ENCODE measurements at places on chromosomes 5 and 9. TPM values are rescaled to one million over a fixed set of nuclear protein-coding genes. Genes with fewer than 3 reads are reported as not detected.

DNA sequence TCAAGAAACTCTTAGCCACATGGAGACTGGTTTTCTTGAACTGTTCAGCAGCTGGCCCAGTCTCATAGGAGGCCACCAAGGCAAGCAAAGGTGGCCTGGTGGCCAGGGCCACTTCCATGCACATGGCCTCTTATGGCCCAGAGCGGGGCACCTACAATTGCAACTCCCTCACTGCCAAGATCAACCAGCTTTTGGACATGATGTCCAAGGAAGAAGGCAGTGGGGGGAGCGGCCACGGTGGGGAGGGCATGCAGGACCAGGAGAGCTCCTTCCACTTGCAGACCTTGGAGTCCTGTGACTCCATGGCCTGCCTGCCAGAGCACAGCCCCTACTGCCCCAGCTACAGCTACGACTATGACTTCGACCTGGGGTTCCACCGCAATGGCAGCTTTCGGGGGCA is 398.9 kb upstream of the PTPRD start:
- no peak overlapping the region for H3K4me3 ChIP-seq
- no peak overlapping the region for H3K27ac ChIP-seq
- H3K4me1 ChIP-seq = no peaks in the 10 kb centered on the region
- DNase-seq = no peak

DNA sequence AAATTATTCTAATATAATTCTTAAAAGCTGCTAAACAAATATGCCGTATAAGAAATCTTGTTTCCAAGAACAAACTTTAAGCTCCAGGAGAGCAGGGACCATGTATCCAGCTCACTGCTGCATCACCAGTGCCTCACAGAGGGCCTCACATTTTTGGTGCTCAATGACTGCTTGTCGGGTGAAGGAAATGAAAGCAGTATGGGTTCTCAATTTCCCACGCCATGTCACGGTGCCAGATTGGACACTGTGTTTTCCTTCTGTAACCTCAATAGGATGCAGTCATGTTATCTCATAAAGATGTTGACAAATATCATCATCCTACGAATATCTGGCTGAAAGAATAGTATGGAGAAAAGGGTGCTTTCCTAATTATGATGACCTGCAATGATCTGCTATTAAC is 64.7 kb downstream of the POU5F2 start:
- H3K4me1 ChIP-seq = peaks cover 5% of the 10 kb centered on the region
- no peaks in the 10 kb centered on the region for H3K36me3 ChIP-seq
- no peak for DNase-seq
- no peak overlapping the region for H3K27ac ChIP-seq
- no peaks in the 10 kb centered on the region for H3K27me3 ChIP-seq

DNA sequence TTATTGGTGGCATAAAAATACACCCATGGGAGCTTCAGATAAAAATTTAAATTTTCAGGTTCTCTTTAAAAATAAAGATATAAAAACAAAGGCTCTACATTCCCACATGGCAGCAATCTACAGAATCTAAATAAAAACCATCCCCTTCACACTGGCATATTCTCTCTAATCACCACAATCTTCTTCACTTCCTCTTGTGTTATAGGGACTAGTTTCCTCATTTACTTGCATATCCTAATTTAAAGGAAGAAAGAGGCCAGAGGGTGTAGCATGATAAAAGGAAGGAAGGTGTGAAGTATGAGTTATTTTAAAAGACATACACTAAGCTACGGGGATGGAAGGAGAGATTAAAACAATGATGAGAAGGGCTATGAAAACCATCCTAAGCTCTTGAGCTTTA is 390.5 kb downstream of the ZNF608 start:
- no peaks in the 10 kb centered on the region for H3K27me3 ChIP-seq
- H3K4me3 ChIP-seq = no peak overlapping the region
- H3K27ac ChIP-seq = no peak overlapping the region
- no peak for DNase-seq

- no peak overlapping the region for H3K27ac ChIP-seq
- H3K4me3 ChIP-seq = no peak overlapping the region
- no peaks in the 10 kb centered on the region for H3K27me3 ChIP-seq
- DNase-seq = no peak
- no peaks in the 10 kb centered on the region for H3K4me1 ChIP-seq
- H3K36me3 ChIP-seq = no peaks in the 10 kb centered on the region
These were observed 29.7 kb upstream of the PPP2CA start for GRCh38 chr5:134255418-134256150.

DNA sequence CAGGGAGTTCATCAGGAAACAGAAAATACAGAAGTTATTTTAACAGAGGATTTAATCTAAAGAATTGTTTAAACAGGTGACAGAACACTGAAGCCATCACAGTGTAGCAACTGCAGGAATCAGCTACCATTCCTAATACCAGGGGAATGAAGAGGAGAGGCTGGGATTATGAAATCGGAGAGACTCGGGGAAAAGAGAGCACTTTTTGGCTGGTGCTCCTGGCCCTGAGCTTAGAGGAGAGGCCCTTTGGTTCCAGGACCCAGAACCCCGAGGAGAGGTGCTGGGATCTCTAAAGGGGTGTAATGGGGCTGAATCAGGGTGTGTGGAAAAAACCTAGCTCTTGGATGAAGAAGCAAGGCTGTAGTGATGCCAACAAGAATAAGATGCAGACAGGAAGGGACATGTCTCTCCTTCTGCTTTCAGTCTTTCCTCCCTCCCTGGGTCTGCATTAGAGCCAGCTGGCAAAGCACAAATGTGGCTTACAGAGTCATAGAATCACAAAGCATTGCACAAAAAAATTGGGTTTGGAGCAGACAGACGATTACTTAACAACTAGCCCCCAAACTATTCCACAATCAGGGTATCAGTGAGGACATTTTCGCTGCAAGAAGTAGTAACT is 11.6 kb upstream of the SFXN1 start:
- H3K4me1 ChIP-seq = no peaks in the 10 kb centered on the region
- no peak overlapping the region for H3K4me3 ChIP-seq
- DNase-seq = no peak
- no peaks in the 10 kb centered on the region for H3K36me3 ChIP-seq
- H3K27me3 ChIP-seq = no peaks in the 10 kb centered on the region

DNA sequence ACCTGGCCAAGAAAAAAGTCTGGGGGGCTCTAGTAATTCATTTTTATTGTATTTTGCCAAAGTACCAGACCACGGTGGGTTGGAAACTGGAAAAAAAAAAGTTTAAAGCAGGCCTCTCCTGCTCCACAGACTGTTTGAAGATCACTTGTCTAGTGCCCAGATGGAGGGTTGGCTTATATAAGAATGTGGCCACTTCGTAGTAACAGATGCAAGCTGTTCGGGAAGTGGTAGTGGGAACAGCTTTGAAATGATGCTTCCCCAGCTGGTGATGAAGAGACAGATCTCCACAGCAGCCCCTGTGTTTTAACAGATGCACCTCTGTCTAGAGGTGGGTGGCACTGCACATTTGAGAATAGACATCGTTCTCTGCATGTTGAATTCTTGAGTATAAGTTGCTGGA is 54.3 kb upstream of the DMRT3 start:
- H3K4me1 ChIP-seq = no peaks in the 10 kb centered on the region
- H3K36me3 ChIP-seq = no peaks in the 10 kb centered on the region
- no peak overlapping the region for H3K27ac ChIP-seq

- no peak overlapping the region for H3K27ac ChIP-seq
- no peaks in the 10 kb centered on the region for H3K36me3 ChIP-seq
- no peaks in the 10 kb centered on the region for H3K27me3 ChIP-seq
- no peak for DNase-seq
- no peak overlapping the region for H3K4me3 ChIP-seq
These were observed 58.1 kb downstream of the OXCT1 start for GRCh38 chr5:41812156-41812555.

- H3K27me3 ChIP-seq = no peaks in the 10 kb centered on the region
- DNase-seq = no peak
- peaks cover 2% of the 10 kb centered on the region for H3K4me1 ChIP-seq
- no peak overlapping the region for H3K27ac ChIP-seq
- H3K4me3 ChIP-seq = no peak overlapping the region
These were observed 301.3 kb upstream of the IRX4 start for GRCh38 chr5:2184026-2184366.

DNA sequence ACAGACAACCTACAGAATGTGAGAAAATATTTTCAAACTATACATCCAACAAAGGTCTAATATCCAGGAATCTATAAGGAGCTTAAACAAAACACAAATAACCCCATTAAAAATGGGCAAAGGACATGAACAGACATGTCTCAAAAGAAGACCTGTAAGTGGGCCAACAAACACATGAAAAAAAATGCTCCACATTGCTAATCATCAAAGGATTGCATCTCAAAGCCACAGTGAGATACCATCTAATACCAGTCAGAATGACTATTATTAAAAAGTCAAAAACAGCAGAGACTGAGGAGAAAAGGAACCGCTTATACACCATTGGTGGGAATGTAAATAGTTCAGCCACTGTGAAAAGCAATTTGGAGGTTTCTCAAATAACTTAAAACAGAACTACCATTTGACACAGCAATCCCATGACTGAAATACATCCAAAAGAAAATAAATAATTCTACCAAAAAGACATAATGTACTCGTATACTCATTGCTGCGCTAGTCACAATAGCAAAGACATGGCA is 39.1 kb upstream of the C5orf63 start:
- H3K4me3 ChIP-seq = no peak overlapping the region
- no peaks in the 10 kb centered on the region for H3K27me3 ChIP-seq
- no peaks in the 10 kb centered on the region for H3K36me3 ChIP-seq
- no peak for DNase-seq

GRCh38 chr9:90846770-90847419 is 45.3 kb downstream of the SYK start:
- no peaks in the 10 kb centered on the region for H3K4me1 ChIP-seq
- DNase-seq = no peak
- no peaks in the 10 kb centered on the region for H3K27me3 ChIP-seq
- H3K27ac ChIP-seq = no peak overlapping the region

DNA sequence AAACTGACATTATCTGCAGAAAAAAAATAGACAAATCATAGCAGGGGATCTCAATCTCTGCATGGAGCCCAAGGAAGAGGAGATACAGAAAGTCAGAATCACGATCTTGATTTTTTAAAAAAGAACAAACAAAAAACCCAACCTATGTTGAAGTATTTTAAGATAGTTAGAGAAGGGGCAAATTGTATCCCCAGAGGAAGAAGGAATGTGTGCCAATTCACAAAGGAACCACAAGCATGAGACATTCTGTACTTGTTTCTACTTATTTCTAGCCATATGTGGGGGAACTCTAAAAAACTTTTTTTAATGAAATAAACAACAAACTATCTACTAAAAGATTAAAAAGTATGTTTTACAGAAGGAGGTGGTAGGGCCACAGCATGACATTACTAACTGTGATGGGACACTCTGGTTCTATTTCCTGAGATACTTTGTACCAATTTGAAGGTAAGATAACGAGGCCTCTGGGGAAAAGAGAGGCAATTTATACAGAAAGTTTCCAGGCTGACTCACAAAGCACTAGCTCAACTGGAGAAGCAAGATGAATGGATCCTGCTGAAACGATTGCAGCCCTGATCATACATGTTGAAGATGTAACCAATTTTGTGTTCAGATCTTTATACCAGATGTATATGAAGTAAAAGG is 22.5 kb downstream of the RANBP3L start:
- H3K36me3 ChIP-seq = no peaks in the 10 kb centered on the region
- DNase-seq = no peak
- H3K27me3 ChIP-seq = no peaks in the 10 kb centered on the region
- peaks cover 4% of the 10 kb centered on the region for H3K4me1 ChIP-seq
- no peak overlapping the region for H3K4me3 ChIP-seq

- H3K27me3 ChIP-seq = no peaks in the 10 kb centered on the region
- no peaks in the 10 kb centered on the region for H3K4me1 ChIP-seq
- H3K27ac ChIP-seq = no peak overlapping the region
- DNase-seq = no peak
- H3K4me3 ChIP-seq = no peak overlapping the region
These were observed 143.0 kb upstream of the EGFLAM start for GRCh38 chr5:38115318-38115827.

DNA sequence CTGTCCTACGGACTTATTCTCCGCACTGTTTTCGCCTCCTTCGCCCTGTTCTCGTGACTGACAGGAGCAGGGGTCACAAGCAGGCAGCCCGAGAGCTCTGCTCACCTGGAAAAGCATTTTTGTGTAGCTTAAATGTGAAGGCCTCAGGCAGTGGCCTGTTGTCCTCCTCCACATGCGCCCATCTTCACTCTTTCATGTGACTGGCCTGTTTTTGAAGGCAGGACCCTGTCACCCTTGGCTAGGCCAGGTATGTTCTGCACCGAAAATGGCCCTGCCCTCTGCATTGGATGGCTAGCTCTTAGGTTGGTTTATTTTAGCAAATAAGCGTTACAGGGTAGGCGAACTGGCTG is 614 bp upstream of the CPLANE1 start:
- no peaks in the 10 kb centered on the region for H3K27me3 ChIP-seq
- H3K27ac ChIP-seq = peak overlapping the region; percentile 82
- peaks cover 5% of the 10 kb centered on the region for H3K4me1 ChIP-seq
- H3K36me3 ChIP-seq = no peaks in the 10 kb centered on the region
- peak overlapping the region; percentile 80 for H3K4me3 ChIP-seq

GRCh38 chr5:163822548-163822947 is 317.1 kb downstream of the MAT2B start:
- H3K4me1 ChIP-seq = no peaks in the 10 kb centered on the region
- H3K36me3 ChIP-seq = no peaks in the 10 kb centered on the region
- H3K27ac ChIP-seq = no peak overlapping the region
- H3K4me3 ChIP-seq = no peak overlapping the region

- H3K4me3 ChIP-seq = no peak overlapping the region
- H3K36me3 ChIP-seq = no peaks in the 10 kb centered on the region
- no peaks in the 10 kb centered on the region for H3K27me3 ChIP-seq
These were observed 140.9 kb downstream of the NR3C1 start for GRCh38 chr5:143262393-143263174.

DNA sequence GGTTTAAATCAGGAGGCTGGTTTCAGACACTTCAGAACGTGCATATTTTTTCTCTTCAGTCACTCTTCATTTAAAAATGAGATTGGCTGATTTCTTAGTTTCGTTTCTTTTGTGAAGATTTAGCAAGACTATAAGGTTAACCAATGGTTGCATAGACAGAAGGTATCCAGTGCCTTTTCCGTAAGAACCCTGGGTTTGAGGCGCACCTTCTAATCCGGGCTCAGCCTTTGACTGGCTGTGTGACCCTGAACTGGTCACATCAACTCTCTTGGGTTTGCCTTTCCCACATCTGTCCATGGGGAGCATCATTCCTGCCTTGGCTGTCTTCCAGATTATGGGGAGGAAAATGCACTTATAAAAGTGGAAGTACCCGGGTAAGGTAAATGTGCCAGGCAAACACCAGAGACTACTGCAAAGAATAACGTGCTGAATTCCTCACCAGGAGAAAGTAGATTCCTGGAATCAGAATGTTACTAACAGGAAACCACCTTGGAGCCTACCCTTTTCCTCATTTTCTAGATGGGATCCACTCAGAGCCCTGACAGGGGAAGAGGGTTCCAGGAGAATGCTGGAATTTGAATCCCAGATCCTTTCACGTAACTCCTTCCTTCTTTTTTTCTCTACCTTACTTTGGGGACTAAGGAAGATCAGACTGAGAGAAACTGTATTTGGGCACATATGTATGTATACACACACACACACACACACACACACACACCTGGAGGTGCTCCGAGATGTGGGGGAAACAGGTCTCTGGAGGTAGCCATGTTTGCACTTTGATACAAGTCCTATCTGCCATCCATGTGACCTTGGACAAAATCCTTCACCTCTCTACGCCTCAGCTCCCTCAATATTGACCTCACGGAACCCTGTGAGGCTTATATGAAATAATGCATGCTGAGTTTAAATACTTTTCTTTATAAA is 6.8 kb downstream of the HAND1 start:
- no peaks in the 10 kb centered on the region for H3K27me3 ChIP-seq
- H3K36me3 ChIP-seq = no peaks in the 10 kb centered on the region
- no peak overlapping the region for H3K27ac ChIP-seq

Gene DAPK1
- total RNA-seq = 103 TPM

Gene RNF224
- not detected for total RNA-seq

Gene C9orf153
- total RNA-seq = 0.46 TPM

Gene SOX30
- total RNA-seq = not detected

Gene C5orf58
- total RNA-seq = not detected

Gene AHRR
- total RNA-seq = 1.6 TPM

Gene C5
- 4.5 TPM for total RNA-seq

Gene OLFML2A
- total RNA-seq = 58.7 TPM

Gene GGTA1
- total RNA-seq = 3.2 TPM
